ENCODE measurements at places on chromosomes 13 and 19.

DNA sequence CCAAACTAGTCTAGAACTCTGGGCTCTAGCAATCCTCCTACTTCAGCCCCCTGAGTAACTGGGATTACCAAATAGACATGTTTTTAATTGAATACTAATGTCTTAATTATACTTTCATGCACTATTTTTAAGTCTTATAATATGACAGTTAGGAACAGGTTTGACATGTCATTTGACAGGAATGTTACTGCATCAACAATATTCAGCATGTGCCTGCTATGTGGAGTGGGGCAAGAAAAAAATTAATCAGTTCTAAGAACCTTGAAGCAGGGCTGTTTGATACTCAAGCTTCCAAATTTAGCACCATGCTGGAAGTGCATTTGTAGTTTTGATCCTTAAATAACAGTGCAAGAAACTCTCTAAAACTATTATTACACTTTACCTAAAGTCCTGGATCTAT lies 265.3 kb downstream of the MZT1 start:
- DNase-seq = no peak

- no peak for DNase-seq
Observed at GRCh38 chr13:80126389-80127068, 214.4 kb downstream of the SPRY2 start.

GRCh38 chr13:100112186-100112838 lies 23.4 kb downstream of the PCCA start:
- DNase-seq = no peak

- DNase-seq = no peak
Observed at GRCh38 chr19:13150931-13151604, 857 bp downstream of the IER2 start.

DNA sequence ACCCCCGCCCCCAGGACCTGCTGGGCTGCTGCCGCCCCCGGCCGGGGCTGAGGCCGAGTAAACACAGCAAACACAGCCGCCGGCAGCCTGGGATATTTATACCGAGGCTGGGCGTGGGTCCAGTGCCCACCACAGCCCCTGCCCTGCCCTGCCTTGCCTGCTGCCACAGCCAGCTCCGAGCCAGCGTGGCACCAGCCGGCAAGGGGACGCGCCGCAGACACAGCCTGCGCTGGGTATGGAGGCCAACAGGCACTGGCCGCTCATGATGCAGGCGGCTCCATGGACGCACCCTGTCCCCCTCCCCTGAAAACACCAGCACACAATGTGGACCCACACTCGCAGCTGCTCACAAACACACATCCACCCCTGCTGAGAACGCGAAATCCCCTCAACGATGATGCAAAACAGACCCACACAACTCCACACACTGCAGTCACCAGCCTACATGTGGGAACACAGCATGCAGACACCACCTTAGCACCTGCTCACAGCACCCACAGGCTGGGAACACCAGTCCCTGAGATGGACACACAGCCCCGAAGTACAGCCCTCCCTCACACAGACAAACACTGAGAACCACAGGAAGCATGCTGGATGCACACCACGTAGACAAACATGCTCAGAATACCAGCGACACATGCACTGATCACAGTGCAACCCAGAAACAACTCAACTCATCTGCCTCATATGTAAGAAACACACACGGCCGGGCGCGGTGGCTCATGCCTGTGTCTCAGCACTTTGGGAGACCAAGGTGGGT lies 16.2 kb downstream of the CCDC97 start:
- peak; percentile 80 for DNase-seq

All from fibroblast of skin of right quadriceps (primary cell).